ENCODE measurements at places on chromosomes 1 and 21.

GRCh38 chr1:212283741-212284140 is 1.5 kb upstream of the PPP2R5A start:
- no peak for DNase-seq

DNA sequence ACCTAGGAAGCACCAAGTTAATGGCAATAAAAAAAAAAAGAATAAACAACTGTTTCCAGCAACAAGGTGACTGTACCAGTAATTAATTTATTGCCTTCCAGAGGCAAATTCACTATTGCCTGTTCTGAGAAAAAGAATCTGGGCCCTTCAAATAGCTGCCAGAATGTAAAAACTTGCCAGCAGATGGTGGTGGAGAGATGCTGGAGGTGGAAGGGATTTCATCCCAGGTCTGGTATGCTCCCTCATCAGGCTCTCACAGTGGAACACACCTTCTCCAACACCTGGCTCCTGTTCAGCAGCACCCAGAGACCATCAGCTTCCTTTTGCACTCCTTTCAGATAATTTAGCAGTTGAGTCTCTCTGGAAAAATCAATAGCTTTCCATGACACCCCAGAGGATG is 792.9 kb upstream of the ADAMTS5 start:
- DNase-seq, result no peak

GRCh38 chr1:44664730-44665370 is 9.4 kb downstream of the TMEM53 start:
- no peak for DNase-seq

- no peak for DNase-seq
Observed at GRCh38 chr1:32045772-32046171, 27.0 kb upstream of the TMEM39B start.

GRCh38 chr1:198699167-198700015 is 60.6 kb downstream of the PTPRC start:
- peak; percentile 29 for DNase-seq

GRCh38 chr1:25168193-25169071 is 63.9 kb downstream of the SYF2 start:
- no peak for DNase-seq

- no peak for DNase-seq
Observed at GRCh38 chr1:184424157-184424556, 37.3 kb downstream of the C1orf21 start.

GRCh38 chr1:228073857-228074545 is 8.5 kb upstream of the ARF1 start:
- no peak for DNase-seq

DNA sequence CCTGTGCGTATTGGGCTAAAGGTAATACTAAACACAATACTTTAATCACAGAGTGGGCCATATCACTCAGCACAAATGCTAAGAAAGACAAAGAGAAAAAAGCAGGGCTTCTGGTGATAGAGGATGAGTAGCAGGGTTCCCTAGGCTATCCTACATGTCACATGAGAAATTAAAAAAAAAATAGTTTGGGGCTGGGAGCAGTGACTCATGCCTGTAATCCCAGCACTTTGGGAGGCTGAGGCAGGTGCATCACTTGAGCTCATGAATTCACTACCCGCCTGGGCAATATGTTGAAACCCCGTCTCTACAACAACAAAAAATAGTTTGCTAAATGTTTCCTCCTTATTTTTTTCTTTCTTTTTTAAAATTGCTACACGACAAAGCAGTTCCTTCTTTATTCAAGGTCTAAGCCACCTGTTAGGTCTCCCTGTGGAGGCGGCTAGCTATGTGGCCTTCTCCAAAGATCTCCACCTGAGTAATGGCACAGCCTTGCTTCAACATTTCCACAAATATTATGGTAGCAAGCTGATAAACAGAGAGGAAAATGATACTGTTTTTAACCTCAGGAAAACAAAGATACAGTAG is 1.5 kb downstream of the ENSA start:
- DNase-seq, result no peak

- DNase-seq, result no peak
Observed at GRCh38 chr1:242525360-242525722, 844 bp upstream of the PLD5 start.

GRCh38 chr21:37082375-37082774 is 9.3 kb downstream of the TTC3 start:
- DNase-seq, result no peak

DNA sequence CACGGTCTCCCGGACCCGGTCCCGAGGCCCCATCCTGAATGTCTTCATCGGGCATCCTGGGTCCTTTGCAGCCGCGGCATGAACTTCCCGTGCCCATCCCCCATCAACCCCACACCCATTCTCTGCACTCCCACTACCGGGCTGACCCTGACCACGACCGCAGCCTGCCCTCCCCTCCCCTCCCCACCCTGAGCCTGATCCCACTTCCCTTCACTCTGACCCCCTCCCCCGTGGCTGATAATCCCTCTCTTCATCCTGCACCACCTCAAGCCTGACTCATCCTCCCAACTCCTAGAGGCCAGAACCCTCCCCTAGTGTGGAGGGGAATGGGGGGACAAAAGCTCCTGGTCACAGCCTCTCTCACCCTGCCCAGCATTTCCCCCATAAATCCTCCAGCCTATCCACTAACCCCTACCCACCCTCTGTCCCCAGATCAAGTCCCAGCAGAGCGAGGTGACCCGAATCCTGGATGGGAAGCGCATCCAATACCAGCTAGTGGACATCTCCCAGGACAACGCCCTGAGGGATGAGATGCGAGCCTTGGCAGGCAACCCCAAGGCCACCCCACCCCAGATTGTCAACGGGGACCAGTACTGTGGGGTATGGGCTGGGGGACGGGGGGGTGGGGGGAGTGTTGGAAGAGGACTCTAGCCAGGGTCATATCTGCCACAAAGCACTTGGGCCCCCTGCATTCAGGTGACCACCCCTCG is 602 bp downstream of the SH3BGRL3 start:
- DNase-seq, result no peak

DNA sequence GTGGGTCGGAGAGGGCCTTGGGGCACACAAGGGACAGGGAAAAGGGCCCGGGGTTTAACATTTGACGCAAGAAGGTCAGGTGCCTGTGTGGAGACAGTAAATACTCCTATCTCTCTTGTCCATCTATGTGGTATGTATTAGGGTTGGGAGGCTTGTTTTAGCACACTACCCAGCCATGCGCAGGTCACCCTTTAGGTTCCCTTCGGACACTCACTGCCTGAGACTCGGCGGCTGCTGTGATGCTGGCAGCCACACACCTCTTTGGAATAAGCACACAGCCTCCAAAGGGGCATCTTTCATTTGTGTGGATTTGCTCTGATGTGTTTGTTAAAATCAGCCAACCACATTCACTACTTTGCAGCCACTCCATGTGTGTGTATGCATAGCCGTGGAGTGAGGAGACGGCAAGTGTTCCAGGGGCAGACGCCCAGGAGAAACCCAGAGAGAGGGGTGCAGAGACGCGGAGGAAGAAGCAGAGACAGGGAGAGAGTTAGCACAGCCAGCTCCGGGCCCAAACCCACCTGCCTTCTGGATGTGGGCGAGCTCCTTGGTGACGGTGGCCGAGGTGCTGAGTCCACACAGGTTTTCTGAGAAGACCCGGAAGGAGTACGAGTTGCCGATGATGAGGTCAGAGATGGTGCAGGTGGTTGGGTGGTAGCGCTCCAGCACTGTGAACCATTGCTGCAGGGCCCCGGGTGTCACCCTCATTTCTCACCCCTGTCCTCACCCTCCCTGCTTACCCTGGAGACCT is 5.7 kb downstream of the MYBPH start:
- DNase-seq, result no peak

- DNase-seq, result no peak
Observed at GRCh38 chr1:43381612-43382011, 8.0 kb downstream of the MED8 start.

DNA sequence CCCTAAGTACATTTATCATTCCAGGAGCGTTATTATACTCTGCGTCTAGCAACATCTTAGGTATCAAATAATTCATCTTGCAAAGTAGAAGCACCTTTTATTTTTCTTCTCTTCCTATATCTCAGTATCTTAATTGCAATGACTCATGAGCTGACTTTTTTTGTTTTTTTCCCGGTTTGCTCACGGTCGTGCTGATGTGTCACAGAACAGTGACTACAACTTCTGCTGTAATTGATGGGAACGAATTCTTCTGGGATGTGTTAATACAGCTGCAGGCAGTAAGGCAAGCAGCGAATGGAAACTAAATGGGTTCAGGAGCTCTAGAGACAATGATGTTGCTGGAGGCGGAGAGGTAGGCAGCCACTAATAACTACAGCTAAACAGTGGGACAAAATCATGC is 89.8 kb upstream of the TMPRSS15 start:
- DNase-seq, result no peak

- peak; percentile 51 for DNase-seq
Observed at GRCh38 chr1:39609618-39610331, 29.7 kb downstream of the HEYL start.

DNA sequence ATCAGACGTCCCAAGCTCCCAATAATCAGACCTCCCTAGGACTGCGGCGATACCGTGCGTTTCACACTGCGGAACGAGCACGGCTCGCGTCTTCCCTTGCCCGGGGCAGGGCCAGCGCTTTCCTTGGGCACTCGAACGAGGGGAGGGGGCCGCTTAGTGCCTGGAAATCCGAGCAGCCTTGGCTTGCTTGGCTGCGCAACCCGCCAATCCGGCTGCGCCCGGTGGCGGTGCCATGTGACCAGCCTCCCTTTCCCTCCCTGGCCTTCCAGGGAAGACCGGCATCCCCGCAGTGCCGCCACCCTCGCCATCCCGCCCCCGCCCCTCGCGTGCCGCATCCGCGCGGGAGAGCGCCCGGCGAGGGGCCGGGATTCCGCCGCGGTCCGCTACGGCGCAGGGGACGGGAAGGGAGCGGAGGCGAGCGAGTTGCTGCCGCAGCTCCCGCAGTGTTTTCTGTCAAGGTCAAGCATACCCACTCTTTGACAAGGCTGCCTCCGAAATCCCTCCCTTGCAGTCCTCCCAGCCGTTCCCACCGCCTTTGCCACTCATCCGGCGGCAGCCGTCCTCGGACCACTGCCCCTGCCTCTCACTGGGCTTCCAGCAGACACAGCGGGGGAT is 8.3 kb upstream of the RNF19B start:
- DNase-seq, result no peak

- DNase-seq, result no peak
Observed at GRCh38 chr1:166933140-166933539, 42.2 kb downstream of the ILDR2 start.

DNA sequence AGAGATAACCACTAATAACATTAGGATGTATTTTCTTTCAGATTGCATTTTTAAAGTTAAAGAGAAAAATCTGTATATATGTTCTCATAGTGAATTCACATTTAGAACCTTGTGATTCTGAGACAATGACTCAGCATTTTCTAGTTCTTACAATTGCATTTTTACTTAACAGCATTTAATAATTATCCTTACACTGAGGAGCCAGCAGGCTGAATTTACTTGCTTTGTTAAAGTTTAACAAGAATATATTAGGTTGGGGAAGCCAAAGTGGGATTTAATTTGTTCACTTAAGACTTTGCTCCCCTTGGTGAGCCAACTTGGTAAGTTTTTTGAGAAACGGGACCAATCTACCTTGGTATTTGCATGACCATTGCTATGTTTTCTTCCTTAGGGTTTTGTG is 4.5 kb downstream of the PATJ start:
- no peak for DNase-seq
